ELF-1 (cell line): ENCODE measurements at places on chromosomes 16 and 17.

GRCh38 chr16:54780266-54780665, 150.4 kb upstream of the IRX5 start:
- no peak for DNase-seq

DNA sequence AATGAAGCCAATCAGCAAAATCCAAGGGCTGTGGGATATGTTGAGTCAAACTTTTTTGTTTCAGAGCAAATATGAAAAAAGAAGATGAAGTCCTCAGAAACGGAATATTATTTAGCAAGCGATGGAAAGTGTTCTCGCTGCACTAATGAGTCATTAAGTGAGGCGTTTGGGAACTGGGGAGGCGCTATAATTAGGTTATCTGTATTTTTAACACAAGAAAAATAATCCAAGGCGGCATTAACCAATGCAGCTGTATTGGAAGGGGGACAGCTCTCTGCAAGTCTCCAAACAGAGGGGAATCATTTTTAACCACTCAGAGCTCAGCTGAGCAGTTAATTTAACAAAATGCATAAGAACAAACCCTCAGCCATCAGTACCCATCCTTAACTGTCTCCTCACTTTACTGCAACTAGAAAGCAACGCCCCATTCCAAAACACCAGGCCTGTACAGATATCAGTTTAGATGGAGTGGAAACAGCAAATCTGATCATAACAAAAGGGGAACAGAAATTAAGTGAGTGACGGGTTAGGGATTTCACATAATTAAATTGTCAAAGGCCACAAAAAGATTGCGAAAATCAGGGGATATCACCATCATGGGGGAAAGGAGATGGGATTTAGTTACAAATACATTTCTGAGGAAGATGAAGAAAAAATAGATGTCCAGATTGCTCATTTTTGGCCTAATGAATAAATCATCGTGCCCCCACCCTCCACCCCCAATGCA, 211.0 kb upstream of the TOX3 start:
- DNase-seq: no peak

DNA sequence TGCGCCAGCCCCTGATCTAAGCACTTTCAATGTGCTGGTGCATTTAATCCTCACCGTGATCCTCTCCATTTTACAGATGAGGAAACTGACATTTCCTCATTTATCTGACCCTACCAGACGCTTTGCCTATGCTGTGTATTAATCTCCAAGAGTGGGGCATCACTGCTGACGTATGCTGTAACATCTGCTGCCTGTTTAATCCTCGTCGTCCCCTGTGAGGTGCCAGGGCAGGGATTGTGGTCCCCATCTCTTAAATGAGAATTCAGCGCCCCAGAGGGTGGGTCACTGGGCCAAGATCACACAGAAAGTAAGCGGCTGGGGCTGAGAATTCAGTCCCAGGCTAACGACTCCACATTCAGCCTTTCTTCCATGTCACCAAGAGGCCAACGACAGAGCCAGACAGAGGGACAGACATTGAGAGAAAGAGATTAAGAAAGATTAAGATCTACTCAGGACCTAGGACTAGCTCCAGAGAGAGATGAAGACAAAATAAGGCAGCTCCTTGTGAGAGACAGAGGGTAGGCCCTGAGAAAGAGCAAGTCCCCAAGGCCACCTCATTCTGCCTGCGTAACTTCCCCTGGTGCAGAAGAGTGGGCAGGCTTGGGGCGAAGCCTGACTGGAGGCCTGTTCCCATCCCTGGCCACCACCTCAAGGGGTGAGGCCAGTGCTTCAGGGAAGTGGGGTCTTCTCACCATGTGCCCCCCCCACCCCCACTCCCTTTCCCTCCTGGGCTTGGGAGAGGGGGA, 13.5 kb downstream of the CACNA1G start:
- no peak for DNase-seq

GRCh38 chr17:4953451-4953961, 2.6 kb downstream of the ENO3 start:
- no peak for DNase-seq

DNA sequence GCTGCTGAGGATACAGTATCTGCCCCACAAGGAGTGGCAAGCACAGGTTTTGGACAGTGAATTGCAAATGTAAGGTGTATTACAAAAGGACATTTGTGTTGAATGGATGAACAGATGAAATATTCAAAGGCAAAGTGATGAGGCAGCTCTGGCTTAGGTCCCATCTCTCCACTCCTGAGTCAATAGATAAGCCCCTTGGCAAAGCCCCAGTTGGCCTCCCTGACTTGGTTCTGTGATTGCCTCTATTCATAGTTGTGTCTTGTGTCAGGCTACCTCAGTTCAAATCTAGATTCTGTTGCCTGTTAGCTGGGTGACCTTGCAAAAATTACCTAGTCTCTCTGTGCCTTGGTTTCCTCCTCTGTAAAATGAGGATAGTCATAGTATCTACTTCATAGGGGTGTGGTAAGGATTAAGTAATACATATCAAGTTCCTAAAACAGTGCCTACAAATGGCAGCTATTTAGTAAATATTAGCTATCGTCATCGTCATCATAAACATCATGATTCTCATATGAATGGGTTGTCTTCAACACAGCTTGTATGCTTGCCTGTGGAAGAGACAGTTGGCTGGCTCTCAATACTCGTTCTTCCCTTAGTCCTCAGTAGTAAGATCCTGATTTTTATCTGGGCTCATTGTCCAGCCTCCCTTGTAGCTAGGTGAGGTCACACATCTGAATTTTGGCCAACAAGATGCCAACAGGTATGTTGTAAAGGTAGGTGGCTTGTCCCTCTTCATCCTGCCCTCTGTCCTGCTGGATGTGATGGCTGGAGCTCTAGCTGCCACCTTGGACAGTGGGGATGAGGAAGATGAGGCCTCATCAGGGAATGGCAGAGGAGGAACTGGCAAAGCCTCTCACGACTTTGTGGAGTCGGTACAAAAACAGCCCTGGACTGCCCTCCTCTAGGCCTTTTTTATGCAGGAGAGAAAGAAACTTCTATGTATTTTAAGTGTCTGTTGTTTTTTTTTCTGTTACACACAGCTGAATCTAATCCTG, 2.1 kb upstream of the MFAP4 start:
- no peak for DNase-seq

- no peak for DNase-seq
These were observed 51.5 kb downstream of the KNOP1 start for GRCh38 chr16:19666477-19666876.

GRCh38 chr16:12697437-12697836, 106.2 kb downstream of the CPPED1 start:
- DNase-seq: no peak

- no peak for DNase-seq
These were observed 3.8 kb downstream of the TNFSF12 start for GRCh38 chr17:7552621-7553051.

GRCh38 chr16:79703066-79703465, 102.5 kb upstream of the MAF start:
- DNase-seq: no peak

- DNase-seq: no peak
These were observed 50.0 kb upstream of the N4BP1 start for GRCh38 chr16:48659940-48660339.

GRCh38 chr16:73355981-73356380, 308.1 kb upstream of the ZFHX3 start:
- peak; percentile 5 for DNase-seq

GRCh38 chr17:80937462-80938381, 53.9 kb upstream of the CHMP6 start:
- no peak for DNase-seq

DNA sequence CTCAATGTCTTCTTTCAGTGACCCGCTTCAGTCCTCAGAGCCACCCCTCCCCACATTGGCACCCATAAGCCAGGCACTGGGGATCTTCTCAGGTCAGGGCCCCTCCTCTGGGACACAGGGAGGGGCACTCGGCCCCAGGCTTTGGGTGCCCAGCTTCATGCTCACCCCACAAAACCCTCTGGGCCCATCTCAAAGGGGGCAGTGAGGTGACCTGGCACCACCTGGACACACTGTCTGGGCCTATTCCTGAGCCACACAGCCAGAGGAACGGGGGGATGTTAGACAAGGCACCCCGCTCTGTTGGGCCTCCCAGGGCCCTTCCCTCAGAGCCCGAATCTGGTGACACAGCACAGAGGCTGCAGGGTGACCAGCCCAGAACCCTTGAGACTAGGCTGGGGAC, 36.1 kb downstream of the TNFRSF13B start:
- DNase-seq: no peak

DNA sequence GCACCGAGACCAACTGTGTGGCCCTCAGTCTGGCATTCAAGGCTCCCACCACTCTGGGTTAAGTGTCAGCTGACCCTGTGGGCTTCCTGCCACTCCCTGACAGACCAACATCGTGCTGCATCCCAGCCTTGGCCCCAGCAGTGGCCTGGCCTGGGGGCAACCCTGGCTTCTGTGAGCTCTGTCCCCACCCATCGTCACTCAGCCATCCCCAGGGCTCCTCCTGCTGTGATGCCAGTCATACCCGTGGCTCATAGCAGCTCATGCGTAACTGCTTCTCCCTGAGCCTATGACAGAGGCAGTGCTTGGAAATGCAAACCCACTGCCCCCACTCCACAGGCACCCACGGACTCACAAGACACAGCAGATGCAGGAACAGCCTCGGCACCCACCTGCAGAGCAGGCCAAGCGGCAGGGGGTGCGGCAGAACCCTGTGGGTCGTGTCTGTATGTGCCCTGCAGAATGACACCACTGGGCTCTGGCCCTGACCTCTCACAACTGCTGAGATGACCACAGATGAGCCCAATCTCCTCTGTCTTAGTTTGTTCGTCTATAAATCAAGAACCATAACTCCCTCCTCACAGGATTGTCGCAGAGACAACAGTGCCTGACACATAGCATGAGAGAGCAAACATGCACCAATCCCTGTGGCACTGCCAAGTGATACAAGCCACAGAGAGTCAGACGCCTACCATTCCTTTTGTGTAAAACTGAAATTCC, 26.6 kb downstream of the PIEZO1 start:
- DNase-seq: no peak

DNA sequence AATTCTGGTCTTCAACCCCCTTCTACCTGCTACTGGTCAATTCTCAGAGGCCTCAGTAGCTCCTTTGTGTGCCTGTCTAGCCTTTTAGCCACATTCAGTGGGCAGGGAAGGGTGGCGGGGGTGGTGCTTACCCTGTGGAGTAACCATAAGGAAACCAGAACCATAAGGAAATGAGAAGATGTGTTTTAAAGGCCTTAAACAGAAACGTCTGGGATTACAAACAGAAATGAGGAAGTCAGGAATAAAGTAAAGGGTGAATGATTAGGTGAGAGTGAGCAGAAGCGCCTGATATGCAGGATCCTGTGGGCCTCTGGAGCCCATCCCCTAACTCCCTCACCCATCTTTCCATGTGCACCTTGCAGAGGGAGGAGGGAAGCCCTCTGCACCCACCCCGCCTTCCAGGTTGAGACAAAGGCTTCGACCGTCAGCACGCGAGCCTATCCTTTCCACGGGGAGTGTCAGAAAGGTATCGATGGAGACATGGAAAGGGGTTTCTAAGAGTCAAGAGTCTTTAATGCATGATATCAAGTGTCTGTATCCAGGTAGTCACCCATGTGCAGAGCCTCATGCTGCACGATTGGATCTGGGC, 20.4 kb downstream of the KIAA0513 start:
- DNase-seq: no peak

- DNase-seq: peak; percentile 60
These were observed 51.4 kb upstream of the TMEM132E start for GRCh38 chr17:34527908-34528470.

DNA sequence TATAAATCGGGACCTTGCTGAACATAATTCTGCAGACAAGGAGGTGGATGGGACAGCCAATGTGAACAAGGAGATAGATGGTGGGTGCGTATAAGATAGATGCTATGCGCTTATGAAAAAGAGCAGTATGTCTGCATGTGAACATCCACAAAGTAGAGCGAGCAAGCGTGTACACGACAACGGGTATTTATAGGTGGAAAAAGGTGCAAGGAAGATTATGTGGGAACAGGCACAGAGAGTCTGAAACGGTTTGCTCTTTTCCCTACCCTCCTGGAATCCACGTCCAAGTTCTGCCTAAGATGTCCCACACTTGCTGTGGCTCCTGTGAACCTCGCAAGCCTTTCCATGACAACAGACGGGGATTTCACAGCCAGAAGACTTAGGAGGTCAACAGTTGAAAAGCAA, 43.0 kb downstream of the SNX11 start:
- no peak for DNase-seq

DNA sequence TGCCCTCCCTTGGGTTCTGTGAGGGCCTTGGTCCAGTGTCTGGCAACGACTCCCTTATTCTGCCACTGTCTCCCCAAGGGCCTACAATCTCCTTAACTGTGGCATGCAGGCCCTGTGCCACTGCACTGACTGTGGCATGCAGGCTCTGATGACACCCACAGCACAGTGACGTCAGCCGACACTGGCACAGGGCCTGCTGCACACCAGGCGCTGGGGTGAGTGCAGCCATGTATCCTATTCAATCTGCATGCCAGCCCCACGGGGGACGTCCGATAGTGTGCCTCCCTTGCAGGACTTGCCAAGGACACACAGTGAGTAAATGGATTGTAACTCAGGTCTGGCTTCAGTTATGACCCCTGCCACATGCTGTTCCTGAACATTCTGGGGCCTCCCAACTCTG, 39.8 kb upstream of the RASD1 start:
- no peak for DNase-seq

- DNase-seq: no peak
These were observed 38.8 kb upstream of the PVALEF start for GRCh38 chr17:81126281-81127132.

- no peak for DNase-seq
These were observed 88.2 kb downstream of the WDR59 start for GRCh38 chr16:74896389-74897370.

- no peak for DNase-seq
These were observed 48.7 kb downstream of the NKD1 start for GRCh38 chr16:50596762-50597450.

- no peak for DNase-seq
These were observed 3.3 kb downstream of the GCGR start for GRCh38 chr17:81807210-81807719.

- no peak for DNase-seq
These were observed 38.4 kb downstream of the ADCY7 start for GRCh38 chr16:50304467-50305440.

DNA sequence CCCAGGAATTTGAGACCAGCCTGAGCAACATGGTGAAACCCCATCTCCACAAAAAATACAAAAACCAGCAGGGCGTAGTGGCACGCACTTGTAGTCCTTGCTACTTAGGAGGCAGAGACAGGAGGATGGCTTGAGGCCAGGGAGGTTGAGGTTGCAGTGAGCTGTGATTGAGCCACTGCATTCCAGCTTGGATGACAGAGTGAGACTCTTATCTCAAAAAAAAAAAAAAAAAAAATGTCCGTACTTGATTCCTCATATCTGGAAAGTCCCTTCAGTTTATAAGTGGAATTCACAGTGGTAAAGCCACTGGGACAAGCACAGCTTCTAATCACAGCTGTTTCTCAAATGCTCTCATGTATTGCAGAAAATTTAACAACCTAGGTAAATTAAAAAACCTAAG, 78.6 kb upstream of the CREBBP start:
- no peak for DNase-seq
